Neuronal stem cell (in vitro differentiated cells): ENCODE measurements at places on chromosomes 3 and 15.

GRCh38 chr3:115330430-115330829, 183.3 kb upstream of the ZBTB20 start:
- H3K27ac ChIP-seq = no peak overlapping the region
- no peaks in the 10 kb centered on the region for H3K36me3 ChIP-seq
- no peak for DNase-seq
- no peaks in the 10 kb centered on the region for H3K4me1 ChIP-seq
- no peak overlapping the region for H3K4me3 ChIP-seq

DNA sequence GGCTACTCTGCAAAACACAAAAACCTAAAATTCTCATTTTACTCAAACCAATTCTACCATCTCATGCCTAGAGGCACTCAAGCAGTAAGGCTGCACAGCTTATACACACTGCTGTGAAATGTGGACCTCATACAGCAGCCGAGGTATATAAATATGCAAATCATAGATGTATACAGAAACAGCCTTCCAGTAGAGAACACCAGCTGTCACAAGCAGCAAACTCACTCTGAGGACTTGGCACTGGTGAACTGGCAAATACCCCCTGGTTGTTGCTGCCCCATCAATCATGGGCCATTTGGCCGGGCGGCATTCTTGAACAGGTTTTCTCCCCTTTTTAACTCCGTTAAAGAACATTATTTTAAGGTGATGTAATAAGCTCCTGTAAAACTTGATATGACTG, 378.0 kb downstream of the LSAMP start:
- no peaks in the 10 kb centered on the region for H3K4me1 ChIP-seq
- no peaks in the 10 kb centered on the region for H3K27me3 ChIP-seq
- H3K4me3 ChIP-seq = no peak overlapping the region
- no peak for DNase-seq
- H3K36me3 ChIP-seq = no peaks in the 10 kb centered on the region

GRCh38 chr3:80554304-80554703, 786.5 kb upstream of the ROBO1 start:
- no peaks in the 10 kb centered on the region for H3K4me1 ChIP-seq
- H3K4me3 ChIP-seq = no peak overlapping the region
- no peaks in the 10 kb centered on the region for H3K36me3 ChIP-seq
- no peak overlapping the region for H3K27ac ChIP-seq
- DNase-seq = no peak

DNA sequence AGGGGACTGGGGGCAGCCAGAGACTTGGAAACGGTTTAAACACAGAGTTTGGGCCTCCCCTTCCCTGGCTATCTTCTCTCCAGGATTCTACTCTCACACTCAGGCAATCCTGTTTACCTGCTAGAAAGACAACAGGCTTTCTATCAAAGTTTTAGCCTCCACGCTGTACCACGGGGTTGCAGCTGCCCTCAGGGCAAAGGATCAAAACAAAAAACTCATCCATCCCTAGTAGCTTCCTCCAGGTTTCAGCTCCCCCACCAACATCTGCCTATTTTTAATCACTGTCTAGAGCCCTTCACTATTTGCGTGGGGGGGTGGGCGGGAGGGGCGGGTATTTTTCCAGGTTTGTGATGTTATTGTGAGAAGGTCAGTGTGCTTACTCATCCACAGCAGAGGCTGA, 286.8 kb upstream of the TRIM42 start:
- DNase-seq = no peak
- H3K27me3 ChIP-seq = no peaks in the 10 kb centered on the region

- no peak for DNase-seq
- no peaks in the 10 kb centered on the region for H3K27me3 ChIP-seq
- H3K4me1 ChIP-seq = no peaks in the 10 kb centered on the region
- no peak overlapping the region for H3K4me3 ChIP-seq
- no peak overlapping the region for H3K27ac ChIP-seq
Observed at GRCh38 chr15:67185621-67186225, 68.7 kb downstream of the AAGAB start.

GRCh38 chr15:71114887-71115566, at the start of gene THSD4:
TSS of gene THSD4 (plus strand) at chr15:71115471.
- H3K27me3 ChIP-seq = peaks cover 64% of the 10 kb centered on the region
- H3K27ac ChIP-seq = no peak within 1 kb of the TSS
- no peaks in the 10 kb centered on the region for H3K36me3 ChIP-seq
- DNase-seq = peak; percentile 77
- peaks cover 11% of the 10 kb centered on the region for H3K4me1 ChIP-seq
- H3K4me3 ChIP-seq = peak within 1 kb of the TSS; percentile 43

- no peak for DNase-seq
- no peaks in the 10 kb centered on the region for H3K4me1 ChIP-seq
- no peak overlapping the region for H3K27ac ChIP-seq
- H3K4me3 ChIP-seq = no peak overlapping the region
Observed at GRCh38 chr15:29550834-29551465, 271.3 kb downstream of the TJP1 start.

DNA sequence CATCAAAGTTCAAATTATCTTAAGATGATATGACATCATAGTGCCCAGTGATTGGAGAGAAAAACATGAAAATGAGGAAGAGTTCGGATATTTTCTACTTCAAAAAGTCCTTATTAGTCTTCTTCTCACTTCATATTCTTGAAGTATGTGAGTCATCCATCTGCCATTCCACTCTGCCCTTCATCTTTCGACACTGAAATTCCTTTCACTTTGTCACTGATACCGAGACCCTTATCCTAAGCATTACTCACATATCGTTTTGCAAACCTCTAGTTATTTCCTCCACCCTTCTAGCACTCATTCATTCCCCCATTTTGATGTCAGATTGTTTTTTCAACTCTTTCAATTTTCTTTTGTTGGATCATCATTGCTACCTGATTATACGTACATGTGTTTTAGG, 4.0 kb downstream of the OR5H14 start:
- H3K27ac ChIP-seq = no peak overlapping the region
- no peaks in the 10 kb centered on the region for H3K36me3 ChIP-seq
- H3K27me3 ChIP-seq = no peaks in the 10 kb centered on the region
- no peak for DNase-seq

DNA sequence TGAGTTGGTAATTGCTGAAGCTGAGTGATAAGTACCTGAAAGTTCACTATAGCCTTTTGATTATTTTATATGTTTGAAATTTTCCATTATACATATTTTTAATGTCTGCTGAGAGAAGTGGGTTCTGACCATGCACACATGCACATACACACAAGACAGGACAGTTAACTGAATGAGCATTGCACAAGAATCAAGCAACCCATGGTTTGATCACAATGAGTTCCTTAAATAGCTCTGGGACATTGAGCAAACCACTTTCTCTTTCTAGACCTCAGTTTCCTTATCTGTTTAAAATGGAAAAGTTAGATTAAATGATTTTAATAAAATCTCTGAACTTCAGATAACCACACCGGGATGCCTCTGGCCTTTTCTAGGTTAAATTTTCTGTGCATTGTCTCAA, 26.7 kb downstream of the SNTN start:
- H3K36me3 ChIP-seq = no peaks in the 10 kb centered on the region
- no peak for DNase-seq
- H3K4me3 ChIP-seq = no peak overlapping the region
- no peak overlapping the region for H3K27ac ChIP-seq
- no peaks in the 10 kb centered on the region for H3K4me1 ChIP-seq

- H3K4me1 ChIP-seq = no peaks in the 10 kb centered on the region
- H3K36me3 ChIP-seq = no peaks in the 10 kb centered on the region
- H3K27me3 ChIP-seq = no peaks in the 10 kb centered on the region
- no peak overlapping the region for H3K27ac ChIP-seq
- no peak for DNase-seq
Observed at GRCh38 chr3:28250999-28251398, 9.6 kb downstream of the CMC1 start.

DNA sequence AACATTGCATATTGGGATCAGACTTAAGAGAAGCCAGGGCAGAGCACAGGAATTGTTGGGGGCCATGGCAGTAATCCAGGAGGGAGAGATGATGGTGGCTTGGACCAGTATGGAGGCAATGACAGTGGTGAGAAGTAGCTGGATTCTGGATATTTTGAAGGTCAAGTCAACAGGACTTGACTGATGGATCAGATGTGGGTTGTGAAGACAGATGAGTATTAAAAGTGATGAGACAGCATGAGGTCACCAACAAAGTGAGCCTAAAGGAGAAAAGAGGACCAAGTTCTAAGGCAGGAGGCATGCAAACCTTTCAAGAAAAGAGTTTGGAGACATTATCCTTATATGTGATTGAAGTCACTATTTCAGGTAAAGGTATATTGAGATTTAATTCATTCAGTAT, 56.6 kb upstream of the TIPARP start:
- DNase-seq = no peak
- peaks cover 1% of the 10 kb centered on the region for H3K4me1 ChIP-seq
- no peaks in the 10 kb centered on the region for H3K27me3 ChIP-seq
- H3K27ac ChIP-seq = no peak overlapping the region
- H3K4me3 ChIP-seq = no peak overlapping the region

DNA sequence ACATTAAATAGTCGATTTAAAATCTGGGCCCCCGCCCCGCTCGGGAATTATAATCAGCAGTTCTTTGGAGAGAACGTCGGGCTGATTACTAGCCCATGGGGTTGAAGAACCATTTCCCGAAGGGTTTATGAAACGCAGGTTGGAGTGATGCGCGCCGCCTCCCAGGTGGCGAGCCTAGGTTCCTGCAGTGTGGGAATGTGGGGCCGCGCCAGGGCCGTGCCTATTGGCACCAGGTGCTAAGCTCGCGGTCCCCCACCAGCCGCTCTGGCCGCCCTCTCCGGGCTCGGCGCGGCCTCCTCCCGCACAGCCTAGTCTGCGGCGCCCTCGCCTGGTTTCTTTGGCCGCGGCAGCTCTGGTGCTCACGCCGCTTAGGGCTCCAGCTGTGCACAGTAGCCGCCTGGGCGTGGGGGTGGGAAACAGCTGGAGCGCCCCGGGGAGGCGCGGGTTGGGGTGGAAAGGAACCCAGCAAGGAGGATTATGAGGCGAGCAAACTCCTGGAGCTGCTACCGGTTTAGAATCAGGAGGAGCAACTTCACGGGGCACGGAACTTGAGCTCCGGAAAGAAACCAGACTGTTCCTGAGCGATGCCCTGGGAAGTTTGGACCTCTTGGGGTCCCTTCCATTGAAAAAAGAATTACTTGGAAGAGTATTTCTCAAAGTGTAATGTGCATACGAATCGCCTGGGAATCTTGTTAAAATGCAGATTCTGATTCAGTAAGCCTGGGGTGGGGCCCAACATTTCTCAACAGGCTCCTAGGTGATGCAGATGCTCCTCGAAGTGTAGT, 5.6 kb upstream of the MECOM start:
- H3K27me3 ChIP-seq = peaks cover 50% of the 10 kb centered on the region
- H3K27ac ChIP-seq = no peak overlapping the region
- DNase-seq = peak; percentile 59
- H3K4me1 ChIP-seq = peaks cover 17% of the 10 kb centered on the region
- H3K4me3 ChIP-seq = peak overlapping the region; percentile 36
- H3K36me3 ChIP-seq = no peaks in the 10 kb centered on the region

- H3K27ac ChIP-seq = no peak overlapping the region
- H3K4me3 ChIP-seq = peak overlapping the region; percentile 86
- peaks cover 3% of the 10 kb centered on the region for H3K4me1 ChIP-seq
- no peaks in the 10 kb centered on the region for H3K36me3 ChIP-seq
- H3K27me3 ChIP-seq = no peaks in the 10 kb centered on the region
Observed at GRCh38 chr15:75348034-75348561, 1.3 kb downstream of the NEIL1 start.

- no peaks in the 10 kb centered on the region for H3K36me3 ChIP-seq
- H3K4me1 ChIP-seq = no peaks in the 10 kb centered on the region
- DNase-seq = no peak
- no peaks in the 10 kb centered on the region for H3K27me3 ChIP-seq
- H3K4me3 ChIP-seq = no peak overlapping the region
- H3K27ac ChIP-seq = no peak overlapping the region
Observed at GRCh38 chr3:16721494-16721893, 116.3 kb upstream of the DAZL start.

- no peaks in the 10 kb centered on the region for H3K4me1 ChIP-seq
- H3K27me3 ChIP-seq = no peaks in the 10 kb centered on the region
- H3K36me3 ChIP-seq = peaks cover 67% of the 10 kb centered on the region
Observed at GRCh38 chr3:9064251-9064650, 101.0 kb upstream of the RAD18 start.

GRCh38 chr15:75809986-75810750, 33.1 kb upstream of the UBE2Q2 start:
- H3K27me3 ChIP-seq = no peaks in the 10 kb centered on the region
- no peak for DNase-seq
- no peak overlapping the region for H3K27ac ChIP-seq
- H3K36me3 ChIP-seq = no peaks in the 10 kb centered on the region
- no peak overlapping the region for H3K4me3 ChIP-seq

DNA sequence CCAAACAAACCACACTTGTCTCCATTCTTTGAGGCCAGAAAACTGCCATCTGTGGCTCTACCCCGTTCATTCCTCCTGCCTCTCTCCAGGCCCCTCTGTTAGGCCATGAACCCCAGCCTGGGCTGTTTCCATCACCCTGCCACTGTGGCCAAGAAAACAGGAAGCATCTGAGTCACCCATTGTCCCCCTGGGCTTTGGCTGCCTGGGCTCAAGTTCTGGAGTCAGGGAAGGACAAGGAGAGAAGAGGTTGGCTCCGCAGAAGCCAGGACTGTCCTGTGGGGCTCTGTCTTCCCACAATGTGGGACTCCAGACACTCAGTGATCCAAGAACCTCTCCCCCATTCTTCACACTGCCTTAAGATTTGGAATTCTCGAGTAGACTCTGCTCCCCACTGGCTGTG, 14.8 kb upstream of the LCTL start:
- no peaks in the 10 kb centered on the region for H3K36me3 ChIP-seq
- no peak overlapping the region for H3K27ac ChIP-seq
- H3K4me1 ChIP-seq = peaks cover 1% of the 10 kb centered on the region
- H3K4me3 ChIP-seq = no peak overlapping the region
- H3K27me3 ChIP-seq = no peaks in the 10 kb centered on the region
- no peak for DNase-seq

DNA sequence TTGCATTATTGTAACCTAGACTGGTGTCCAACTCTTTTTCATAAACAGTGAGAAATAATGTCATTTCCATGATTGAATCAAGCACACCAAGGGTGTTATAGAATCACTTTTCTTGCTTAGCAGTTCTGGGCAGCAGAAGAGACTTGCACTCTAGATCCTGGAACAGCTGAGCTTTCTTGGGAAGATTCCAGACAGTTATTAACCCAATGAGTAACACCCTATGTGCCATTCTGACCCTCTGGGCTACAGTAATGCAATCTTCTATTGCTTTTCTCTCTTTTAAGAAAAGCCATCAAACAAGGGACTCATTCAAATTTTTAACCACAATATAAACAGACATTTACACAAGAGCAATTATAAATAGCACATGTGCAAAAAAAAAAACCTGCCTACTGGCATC, 39.3 kb upstream of the USP3 start:
- DNase-seq = no peak
- peaks cover 18% of the 10 kb centered on the region for H3K4me1 ChIP-seq
- no peak overlapping the region for H3K4me3 ChIP-seq
- H3K27ac ChIP-seq = no peak overlapping the region
- no peaks in the 10 kb centered on the region for H3K27me3 ChIP-seq

DNA sequence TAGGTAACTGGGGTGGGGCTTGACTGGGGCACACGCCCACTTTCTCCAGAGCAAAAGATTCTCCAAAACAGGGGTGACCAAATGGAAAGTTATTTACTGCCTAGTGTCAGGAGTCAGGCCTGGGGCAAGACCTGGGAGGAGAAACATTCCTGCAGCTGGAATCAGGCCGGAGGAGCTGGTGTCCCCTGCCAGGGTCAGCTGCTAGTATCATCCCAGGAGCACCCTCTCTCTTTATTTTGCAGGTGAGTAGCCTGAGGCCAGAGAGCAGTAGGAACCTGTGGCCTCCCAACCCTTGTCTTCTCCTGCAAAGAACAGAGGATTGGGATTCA, 32.9 kb downstream of the DNAJB8 start:
- no peaks in the 10 kb centered on the region for H3K36me3 ChIP-seq
- peaks cover 41% of the 10 kb centered on the region for H3K27me3 ChIP-seq
- no peak overlapping the region for H3K27ac ChIP-seq
- DNase-seq = no peak
- peaks cover 17% of the 10 kb centered on the region for H3K4me1 ChIP-seq
